ENCODE measurements at places on chromosomes 2 and 18. TPM values are rescaled to one million over a fixed set of nuclear protein-coding genes. Genes with fewer than 3 reads are reported as not detected.
A peak's percentile ranks its signal among the peaks of the same experiment; 100 is the strongest.

DNA sequence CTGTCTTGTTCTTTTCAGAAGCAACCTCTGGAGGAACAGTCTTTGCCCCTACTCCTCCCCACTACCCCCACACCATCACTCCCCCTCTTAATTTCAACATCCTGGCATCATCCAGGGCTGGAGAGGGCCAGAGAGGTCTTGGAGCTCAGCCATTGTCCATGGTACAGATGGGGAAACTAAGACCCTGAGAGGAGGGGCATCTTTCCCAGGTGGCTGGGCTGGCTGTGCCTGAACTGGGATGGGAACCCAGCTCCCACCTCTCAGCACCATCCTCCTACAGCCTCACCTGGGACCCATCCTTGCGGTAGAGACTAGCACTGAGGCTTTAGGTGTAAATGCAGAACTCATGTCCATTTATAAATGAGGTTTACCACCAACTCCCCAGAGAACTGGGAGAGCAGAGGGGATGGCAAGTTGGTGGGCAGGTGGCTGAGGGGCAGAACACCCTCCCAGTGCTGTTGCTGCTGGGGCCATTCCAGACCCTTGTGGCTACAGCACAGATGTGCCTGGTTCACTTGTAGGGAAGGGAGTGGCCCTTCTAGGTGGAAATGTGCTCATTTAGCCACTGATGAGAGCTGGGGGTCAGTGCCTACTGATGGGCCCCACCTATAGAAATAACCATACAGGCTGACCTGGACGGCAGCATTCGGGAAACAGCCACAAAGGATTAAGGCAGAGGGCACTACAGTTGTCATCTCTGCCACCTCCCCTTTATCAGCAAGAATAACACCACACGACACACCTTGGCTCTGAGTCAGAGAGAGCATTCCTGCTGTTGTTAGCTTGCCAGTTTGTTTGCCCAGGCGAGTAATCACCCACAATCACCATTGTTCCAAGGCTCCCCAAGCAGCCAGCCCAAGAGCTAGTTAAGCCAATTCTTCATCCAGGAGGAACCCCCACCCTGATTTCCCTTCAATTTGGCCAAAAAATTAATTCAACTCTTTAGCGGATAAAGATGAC is 2.1 kb downstream of the MLPH start:
- DNase-seq = no peak

GRCh38 chr2:20934236-20934635 is 109.6 kb downstream of the APOB start:
- no peak for DNase-seq

DNA sequence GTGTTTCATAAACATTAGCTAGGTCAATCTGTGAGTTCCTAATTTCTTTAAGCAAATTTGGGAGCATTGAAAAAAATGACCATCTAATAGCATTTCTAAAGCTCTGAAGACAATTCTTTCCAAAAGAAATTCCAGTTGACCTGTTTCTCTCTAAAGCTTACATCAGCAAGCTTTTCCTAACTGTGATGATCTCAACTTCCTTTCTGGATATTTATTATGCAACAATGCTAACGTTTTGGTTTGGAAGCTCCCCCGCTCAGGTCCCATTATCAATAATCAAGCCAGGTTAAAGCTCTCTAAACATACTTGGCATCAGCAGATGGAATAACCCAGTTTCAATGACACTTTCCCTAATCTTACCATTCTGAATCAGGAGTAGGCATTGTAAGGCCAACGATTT is 196.3 kb upstream of the TANK start:
- no peak for DNase-seq

The CD207 gene
- not detected for total RNA-seq

The GRP gene
- total RNA-seq = not detected

GRCh38 chr2:47631792-47632398 is 151.1 kb upstream of the MSH6 start:
- DNase-seq = no peak

GRCh38 chr18:63346031-63346430 is 21.0 kb downstream of the KDSR start:
- no peak for DNase-seq

DNA sequence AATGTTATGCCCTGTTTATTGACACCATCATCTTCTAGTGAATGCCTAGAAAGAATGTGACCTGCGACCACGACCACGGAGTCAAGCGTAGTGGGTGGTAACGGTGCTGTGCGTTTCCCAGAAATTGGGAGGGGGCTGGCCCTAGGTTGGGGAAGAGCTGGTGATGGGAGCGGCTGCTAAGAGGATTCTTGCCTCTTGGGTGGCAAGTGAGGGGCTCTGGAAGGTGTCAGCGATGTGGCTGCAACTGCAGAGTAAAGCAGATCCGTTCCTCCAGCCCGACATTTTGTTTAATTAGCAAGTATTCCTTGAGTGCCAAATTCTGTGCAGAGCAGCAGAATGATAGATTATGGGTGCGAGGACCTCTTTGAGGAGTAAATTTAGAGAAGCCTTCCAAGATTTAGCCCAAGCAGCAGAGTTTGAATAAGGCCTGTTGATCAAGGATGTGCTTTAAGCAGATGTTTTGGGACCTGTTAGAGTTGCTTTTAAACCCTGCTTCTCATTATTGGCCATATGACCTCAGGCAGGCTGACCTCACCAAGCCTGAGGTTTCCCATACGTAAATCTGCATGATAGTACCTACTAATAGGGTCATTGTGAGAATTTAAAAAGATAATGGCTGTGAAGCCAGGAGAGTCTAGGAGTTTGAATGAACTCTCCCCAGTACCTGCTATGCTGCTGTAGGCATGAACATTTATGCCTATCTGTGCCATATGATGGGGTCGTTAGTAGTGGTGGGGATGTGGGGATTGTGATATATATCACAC is 287.7 kb downstream of the PTGR3 start:
- no peak for DNase-seq

GRCh38 chr2:156470975-156471583 is 34.9 kb downstream of the GPD2 start:
- no peak for DNase-seq

The GPR17 gene
- total RNA-seq = 0.24 TPM

The PPP1R7 gene
- total RNA-seq = 61.4 TPM

GRCh38 chr2:23311186-23311585 is 73.8 kb upstream of the KLHL29 start:
- no peak for DNase-seq

DNA sequence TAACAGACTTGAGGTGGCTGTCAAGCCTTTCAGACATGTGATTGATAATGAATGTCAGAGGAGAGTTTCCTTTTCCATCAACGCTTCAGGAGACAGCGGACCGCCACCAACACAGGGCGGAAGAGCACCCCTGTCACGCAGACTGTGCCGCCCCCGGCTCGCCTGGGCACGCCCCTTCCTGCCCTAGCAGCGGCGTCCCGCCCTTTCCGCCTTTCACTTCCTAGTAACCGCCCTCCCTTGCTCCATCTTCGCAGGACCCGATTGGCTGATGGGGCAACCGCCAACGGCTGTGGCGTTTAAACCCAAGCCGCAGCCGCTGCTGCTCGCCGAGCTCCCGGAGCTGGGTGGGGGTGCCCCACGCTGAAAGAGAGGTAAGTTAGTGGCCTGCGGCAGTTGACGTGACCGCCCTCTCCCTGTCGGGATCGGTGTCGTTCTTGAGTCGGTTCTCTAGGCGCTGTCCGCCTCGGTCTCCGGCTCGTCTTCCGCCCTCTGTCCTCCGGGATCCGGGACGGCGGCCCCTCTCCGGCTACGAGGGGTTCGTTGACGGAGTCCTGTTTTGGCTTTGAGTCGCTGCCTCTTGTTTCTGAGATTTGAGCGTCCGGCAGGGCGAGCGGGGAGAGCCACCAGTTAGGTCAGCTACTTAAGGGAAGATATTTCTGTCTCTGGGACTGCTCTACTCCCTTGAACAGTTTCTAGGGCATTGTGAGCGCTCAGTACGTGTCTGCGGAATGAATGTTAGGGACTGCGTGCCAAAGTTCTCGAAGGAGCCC is at the start of gene SGO2:
Gene SGO2, plus strand, starts transcription at position 326 of the 770 bp plus-strand sequence. CDS start 6,769 bp downstream, outside the sequence.
- peak; percentile 94 for DNase-seq

DNA sequence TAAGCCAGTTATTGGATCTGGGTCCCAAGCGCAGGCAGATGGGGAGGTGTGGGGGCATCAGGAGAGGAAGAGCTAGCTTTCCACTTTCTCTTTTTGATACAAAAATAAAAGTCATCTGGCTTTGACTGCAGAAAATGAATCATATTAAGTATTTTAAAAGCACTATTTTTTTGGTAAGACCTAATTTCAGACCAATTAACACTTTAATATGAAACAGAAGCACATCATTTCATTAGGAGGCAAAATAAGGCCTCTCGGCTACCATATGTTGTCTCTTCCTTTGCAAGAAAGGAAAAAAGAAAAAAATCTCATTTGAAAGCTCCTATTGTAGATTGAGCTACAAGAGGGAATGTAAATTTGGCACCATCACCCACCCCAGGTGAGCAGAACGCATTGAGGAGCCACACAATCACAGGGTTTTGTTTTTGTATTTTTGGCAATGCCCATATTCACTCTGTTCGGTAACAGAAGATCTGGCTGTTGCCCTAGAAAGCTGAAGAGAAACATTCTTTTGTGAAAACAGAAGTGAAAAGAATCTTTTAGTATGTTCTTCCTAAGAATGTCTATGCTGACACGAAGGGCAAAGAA is 390.7 kb upstream of the ETAA1 start:
- no peak for DNase-seq

DNA sequence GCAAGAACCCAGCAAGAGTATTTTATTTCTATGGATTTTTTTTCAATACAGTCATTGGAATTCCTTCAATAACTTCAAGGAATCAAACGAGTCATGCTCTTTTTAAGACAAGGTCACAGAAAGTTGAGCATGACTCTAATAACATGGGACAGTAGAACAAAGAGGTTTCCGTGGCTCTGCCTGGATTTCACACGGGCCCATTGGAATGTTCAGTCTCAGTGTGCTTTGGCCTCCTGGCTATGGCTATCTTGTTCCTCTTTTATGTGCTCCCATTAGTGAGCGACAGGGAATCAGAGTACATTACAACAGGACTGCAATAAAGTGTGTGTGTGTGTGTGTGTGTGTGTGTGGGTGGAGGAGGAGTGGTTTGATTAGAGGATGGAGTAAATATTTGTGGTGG is 312.4 kb downstream of the DCC start:
- no peak for DNase-seq

- no peak for DNase-seq
Measured at GRCh38 chr2:1418566-1418965, 5.3 kb downstream of the TPO start.

DNA sequence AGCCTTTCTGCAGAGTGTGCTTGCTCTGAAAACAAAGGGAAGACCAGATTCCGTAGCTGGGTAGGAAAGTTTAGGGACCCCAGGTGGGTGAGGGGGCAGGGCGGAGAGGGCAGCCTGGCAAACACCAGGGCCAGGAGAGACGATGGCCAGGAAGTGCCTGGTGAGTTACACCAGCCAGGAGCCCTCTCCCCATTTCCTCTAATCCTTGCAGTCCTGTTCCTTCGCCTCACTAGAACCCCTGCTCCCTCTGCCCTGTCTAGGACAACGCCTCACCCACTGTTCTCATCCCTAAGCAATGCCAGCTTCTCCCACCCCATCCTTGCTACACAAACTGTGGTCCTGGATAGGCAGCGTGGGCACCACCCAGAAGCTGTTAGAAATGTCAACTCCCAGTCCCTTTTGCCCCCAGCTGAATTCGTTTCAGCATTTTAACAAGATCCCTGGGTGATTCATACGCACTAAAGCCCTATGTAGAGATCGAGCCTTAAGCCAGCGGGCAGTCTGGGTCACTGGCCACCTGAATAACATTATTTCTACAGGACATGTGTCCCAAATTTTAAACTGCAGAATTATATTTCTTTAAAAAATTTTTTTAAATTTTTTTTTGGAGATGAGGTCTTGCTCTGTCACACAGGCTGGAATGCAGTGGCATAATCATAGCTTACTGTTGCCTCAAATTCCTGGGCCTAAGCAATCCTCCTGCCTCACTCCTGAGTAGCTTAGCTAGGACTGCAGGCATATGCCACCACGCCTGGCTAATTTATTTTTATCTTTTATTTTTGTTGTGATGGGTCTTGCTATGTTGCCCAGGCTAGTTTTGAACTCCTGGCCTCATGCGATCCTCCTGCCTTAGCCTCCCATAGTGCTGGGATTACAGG is 10.9 kb downstream of the WIPF1 start:
- no peak for DNase-seq

The EMILIN1 gene
- total RNA-seq = 36.7 TPM

The TMEM163 gene
- 3.1 TPM for total RNA-seq

DNA sequence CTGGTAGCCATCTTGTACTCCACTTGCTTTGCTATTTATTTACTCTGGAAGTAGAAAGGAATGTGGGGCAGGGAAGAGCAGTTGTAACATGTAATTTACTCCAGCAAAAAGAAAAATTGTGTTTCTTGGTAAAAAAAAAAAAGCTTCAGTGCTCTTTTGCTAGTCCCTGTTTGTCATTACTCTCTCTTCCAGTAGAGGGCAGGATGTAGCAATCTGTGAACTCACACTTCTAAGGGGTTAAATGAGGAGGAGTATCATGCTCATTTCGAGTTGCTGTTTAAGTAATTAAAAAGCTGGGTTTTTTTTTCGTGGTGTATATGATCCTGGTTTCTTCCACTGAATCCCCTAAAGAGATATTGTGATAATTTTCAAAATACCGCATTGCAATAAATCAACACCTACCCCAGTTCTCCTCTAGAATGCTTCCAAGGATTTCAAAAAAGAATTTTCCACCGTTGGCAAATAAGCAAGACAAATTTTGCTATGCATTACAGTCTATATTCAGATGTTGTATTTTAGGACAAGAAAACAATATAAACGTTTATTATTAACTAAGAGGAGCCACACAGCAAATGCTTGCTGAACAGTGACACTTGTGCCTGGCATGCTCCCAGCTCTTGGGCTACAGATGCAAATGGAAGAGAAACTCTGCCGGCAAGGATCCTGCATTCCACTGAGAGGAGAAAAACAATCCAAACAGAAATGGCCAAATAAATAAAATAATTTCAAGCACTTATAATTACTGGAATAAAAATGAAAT is 261.6 kb downstream of the ASXL3 start:
- DNase-seq = no peak

GRCh38 chr2:26786207-26787028 is 562 bp downstream of the CENPA start:
- no peak for DNase-seq

The SESTD1 gene
- total RNA-seq = 16.5 TPM

- no peak for DNase-seq
Measured at GRCh38 chr2:226845386-226846116, 9.7 kb downstream of the RHBDD1 start.

Data from right atrium auricular region (tissue), 2 donors.